Right ventricle myocardium inferior (tissue), 1 donor: ENCODE measurements at places on chromosomes 5 and 9.

DNA sequence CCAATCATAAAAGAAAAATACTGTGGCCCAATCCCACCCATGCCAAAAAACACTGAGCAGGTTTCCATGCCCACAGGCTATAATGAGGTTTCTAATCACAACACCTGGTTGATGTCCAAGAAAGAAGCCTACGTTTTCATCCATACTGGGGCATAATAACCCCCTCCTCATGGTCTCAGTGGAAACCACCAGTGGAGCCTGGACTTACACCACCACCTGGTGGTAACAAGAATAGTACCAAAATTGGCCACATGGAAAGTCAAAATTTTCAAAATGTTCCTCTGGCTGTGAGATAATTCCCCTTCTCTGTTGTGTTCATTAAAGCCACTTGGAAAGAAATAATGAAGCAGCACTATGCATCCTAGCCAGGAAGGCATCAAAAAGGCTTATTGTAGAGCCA lies 687.3 kb upstream of the ST8SIA4 start:
- no peak for DNase-seq

DNA sequence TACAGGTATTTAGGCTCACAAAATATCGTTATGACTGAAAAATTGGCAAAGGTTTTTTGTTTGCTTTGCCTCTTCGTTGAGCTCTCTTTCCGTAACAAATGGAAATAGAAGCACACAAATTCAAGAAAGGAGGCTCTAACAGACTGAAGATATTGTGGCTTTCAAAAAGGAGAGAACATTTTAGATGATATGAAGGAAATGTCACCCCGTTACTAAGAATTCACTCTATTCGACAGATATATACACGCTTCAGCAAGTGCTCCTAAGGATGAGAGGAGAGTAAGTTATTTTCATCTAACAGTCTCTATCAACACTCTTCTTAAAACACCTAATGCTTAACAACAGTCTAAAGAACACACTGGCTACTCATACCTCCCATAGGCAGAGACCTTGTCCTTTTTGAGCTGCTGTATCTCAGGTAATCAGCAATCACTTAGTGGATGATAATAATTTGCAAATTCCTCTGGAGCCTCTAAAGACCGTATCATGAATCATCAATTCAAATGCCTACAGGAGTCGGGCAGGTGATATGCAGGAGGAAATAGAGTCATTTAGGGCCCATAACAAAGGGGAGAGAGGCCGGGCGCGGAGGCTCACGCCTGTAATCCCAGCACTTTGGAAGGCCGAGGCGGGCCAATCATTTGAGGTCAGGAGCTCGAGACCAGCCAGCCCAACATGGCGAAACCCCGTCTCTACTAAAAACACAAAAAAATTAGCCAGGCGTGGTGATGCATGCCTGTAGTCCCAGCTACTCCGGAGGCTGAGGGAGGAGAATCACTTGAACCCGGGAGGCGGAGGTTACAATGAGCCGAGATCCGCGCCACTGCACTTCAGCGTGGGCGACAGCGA lies 1.4 kb upstream of the HSDL2 start:
- no peak for DNase-seq

GRCh38 chr5:120684749-120685415 lies 220.8 kb downstream of the PRR16 start:
- DNase-seq, result no peak

GRCh38 chr5:156621719-156622118 lies 228.4 kb upstream of the PPP1R2B start:
- no peak for DNase-seq

DNA sequence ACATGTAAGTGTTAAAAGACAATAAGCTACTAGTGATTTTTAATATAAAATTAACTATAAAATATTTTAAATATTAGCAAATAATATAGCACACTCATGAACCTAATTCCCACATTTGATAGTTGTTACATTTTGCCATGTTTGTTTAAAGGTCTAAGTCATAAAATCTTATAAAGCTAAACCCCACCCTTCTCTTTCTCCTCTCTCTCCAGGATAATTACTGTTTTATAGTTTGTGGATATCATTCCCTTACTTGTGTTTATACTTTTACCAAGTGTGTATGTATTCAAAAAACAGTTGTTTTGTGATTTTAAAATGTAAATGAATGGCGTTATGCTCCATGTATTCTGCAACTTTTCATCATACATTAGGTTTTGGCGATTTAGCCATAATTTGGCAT lies 34.2 kb downstream of the LYRM7 start:
- no peak for DNase-seq

GRCh38 chr9:36803961-36804360 lies 230.1 kb downstream of the PAX5 start:
- no peak for DNase-seq

GRCh38 chr9:111399772-111400563 lies 69.9 kb upstream of the OR2K2 start:
- DNase-seq, result no peak

DNA sequence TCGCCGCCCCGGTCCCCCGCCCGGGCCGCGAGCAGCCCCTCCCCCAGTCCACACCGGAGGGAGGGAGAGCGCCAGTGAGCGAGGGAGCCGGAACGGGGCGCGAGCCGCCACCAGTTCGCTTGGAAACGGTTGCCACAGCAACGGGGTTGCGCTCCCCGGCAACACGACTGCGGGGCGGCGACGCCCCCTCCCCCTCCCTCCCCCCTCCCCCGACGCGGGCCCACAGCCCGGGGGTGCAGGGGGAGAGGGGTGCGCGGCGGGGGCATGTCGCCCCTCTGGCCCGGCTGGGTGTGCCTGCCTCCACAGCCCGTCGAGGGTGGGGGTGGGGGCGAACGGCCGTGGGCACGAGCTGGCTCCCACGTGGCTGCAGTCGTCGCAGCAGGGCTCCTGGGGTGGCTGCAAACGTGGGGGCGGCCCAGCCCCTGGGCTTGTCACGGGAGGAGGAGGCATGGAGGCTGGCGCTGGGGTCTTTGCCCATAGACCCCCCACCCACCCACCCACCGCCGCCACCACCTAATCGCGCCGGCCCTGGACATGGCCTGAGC lies 524 bp downstream of the PRR7 start:
- DNase-seq, result peak; percentile 78

GRCh38 chr9:102631559-102631958 lies 363.6 kb upstream of the CYLC2 start:
- no peak for DNase-seq

- no peak for DNase-seq
Observed at GRCh38 chr5:60102961-60103693, 209.6 kb upstream of the PDE4D start.

DNA sequence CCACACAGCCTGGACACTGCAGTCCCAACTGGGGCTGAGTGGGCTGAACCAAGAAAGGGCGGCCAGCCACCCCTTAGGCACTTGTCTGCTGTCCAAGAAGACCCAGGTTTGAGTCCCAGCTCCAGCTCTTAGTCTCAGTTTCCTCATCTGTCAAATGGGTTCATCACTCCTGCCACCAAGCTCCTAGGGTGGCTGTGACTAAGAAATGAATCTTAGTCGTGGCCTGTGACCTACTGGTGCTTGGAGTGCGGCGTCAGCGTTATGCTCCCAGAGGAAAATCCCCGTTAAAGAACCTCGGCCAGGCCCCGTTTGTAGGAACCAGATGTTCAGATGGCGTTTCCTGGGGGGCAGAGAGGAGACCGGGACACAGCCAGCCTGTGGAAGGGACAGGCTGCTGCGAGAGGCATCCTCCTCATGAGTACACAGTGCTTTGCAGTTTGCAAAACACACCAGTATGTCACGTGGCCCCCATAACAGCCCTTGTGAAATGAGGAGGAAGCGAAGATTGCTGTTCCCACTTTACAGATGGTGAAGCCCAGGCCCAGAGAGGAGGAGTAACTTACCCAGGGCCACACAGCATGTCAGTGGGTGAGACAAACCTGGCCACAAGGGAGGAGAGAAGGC lies 3.3 kb downstream of the FIBCD1 start:
- peak; percentile 18 for DNase-seq

DNA sequence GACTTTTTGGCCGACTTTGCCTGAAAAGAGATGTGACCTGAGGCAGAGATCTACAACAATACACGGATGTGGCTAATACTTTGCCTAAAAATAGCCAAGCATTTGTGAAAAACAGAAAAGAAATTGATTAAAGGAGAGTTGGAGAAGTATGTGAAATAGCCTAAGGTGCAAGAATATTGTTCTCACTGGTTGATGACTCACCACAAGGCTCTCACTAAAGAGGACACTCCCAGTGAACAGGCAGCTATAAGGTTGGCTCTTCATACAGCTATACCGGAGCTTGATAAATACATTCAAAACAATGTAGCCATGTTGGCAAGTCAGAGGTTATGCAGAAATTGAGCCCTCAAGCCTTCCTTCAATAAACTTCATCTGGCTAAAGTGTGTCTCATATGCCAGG lies 317.2 kb upstream of the GRAMD2B start:
- DNase-seq, result no peak

DNA sequence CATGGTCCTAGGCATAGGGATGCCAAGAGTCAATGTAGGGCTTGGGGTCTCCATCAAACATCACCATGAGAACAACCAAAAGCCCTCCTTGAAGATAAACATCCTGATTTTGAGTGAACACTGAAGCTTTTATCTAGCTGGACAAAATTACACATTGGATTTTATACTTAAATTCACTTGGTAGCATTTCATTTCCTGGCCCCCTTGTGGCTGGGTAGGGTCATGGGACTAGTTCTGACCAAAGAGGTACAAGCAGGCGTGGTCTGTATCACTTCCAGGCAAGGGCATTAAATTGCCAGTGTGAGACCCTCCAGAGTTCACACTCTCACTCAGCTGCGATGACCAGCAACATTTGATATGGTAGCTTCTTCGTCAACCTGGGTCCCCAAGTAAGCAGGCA lies 320.3 kb downstream of the ACTL7B start:
- DNase-seq, result no peak

- no peak for DNase-seq
Observed at GRCh38 chr5:115170929-115171510, 1.3 kb upstream of the TRIM36 start.

DNA sequence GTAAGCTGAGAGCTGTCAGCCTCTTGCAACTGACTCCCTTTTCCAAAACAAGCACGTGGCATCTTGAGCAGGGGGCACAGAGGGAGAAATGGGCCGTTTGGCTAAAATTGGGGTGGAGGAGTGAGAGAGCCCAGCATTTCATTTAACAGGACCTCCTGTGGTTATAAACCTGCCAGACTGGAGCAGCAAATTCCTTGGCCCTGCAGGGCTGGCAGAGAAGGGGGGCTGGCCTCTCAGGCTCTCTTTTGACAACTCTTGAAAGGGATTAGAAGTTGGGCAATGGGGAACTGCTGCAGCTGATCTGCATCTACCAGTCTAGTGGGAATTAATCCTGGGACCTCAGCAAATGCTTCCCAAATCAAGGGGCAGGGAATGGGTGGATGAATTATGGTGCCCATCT lies 7.2 kb upstream of the POU4F3 start:
- no peak for DNase-seq

DNA sequence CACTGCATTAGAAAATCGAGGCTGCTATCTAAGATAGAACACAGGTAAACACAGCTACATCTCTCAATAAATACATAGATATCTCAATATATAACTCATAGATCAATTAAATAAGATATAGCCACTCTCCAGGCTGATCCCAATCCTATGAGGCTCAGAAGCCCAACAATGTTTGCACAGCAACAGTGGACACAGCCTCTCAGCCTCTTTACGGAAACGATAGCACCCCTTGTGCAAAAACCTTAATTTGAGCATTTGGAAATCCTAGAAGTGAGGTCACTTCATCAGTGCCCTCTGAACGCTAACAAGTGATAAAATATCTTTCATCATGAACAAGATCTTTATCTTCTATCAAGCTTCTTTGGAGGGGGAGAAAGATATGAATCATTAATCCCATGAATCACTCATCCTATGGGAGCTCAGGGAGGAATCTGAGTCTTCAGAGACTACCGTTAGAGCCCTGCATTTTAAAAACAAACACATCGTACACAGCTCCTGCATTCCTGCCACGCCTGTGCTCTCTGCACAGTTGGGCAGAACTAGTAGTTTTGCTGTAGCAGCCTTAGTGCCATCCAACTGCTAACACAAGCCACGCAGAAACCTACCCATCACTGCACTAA lies 71.4 kb downstream of the MED27 start:
- DNase-seq, result no peak

- no peak for DNase-seq
Observed at GRCh38 chr5:136382071-136382470, 16.7 kb upstream of the TRPC7 start.

DNA sequence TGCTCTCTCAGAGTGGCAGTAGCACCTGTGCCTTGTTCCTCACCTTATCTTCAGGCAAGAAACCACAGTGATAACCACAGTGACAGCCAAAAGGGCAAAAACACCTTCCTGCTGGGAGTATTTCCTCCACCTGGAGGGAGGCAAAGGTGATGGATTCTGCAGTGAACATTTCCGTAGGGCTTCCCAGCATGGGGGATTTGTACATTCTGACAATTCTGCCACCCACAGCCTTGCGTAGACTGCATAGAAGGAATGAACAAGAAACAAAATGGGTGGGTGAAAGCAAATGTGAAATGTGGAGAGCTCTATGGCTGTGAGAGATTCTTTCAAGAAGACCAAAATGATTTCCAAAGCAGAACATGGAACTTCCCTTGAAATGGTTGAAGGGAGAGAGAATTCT lies 111.4 kb downstream of the ZNF462 start:
- DNase-seq, result no peak

DNA sequence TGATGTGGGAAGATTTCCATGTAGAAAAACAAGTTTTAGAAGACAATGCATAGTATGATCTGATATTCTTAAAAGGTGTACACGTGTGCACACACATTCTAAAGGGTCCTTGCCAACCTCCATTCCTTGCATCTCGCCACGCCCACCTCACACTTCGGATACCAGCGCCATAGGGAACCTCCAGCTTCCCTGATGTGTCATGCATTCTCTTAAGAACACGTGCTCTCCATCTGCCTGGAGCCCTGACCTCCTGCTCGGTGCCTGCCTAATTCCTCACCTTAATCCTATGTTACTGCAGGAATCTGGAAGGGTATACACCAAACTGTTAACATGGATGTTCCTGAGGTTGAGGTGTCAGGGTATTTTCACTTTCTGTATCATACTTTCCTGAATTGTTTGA lies 63.1 kb downstream of the PTCD2 start:
- DNase-seq, result no peak

GRCh38 chr9:26375448-26375847 lies 517.2 kb downstream of the CAAP1 start:
- no peak for DNase-seq

GRCh38 chr5:53027913-53028312 lies 38.8 kb downstream of the ITGA2 start:
- no peak for DNase-seq

GRCh38 chr5:155833287-155833686 lies 493.7 kb upstream of the SGCD start:
- DNase-seq, result no peak

DNA sequence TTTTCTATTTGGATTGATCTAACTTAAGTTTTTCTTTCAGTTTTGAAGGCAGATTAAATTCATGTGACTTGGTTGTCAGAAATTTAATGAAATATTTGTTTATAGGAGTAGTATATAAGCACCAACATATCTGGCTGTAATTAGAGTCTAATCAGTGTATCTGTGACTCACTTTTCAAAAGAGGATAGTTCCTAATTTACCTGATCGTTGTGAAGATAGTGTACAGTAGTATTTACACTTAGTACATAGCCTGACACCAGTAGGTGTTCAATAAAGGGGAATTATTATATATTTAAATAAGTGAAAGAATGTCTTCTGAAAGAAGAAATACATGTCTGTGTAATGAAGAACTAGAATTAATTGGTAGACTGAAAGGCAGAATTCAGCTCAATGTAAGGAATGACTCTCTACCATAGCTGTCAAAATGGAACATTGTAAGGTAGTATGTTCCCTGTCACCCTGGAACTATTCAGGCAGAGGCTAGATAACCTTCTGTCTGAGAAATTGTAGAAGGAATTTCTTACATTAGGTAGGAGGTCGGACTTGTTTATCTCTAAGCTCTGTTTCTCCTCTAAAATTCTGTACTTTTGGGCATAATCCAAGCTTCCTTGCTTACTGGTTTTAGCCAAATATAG lies 8.6 kb downstream of the TGFBR1 start:
- DNase-seq, result no peak
